Fibroblast of the conjunctiva (primary cell): ENCODE measurements at places on chromosomes 13 and 19.
A peak's percentile ranks its signal among the peaks of the same experiment; 100 is the strongest.

DNA sequence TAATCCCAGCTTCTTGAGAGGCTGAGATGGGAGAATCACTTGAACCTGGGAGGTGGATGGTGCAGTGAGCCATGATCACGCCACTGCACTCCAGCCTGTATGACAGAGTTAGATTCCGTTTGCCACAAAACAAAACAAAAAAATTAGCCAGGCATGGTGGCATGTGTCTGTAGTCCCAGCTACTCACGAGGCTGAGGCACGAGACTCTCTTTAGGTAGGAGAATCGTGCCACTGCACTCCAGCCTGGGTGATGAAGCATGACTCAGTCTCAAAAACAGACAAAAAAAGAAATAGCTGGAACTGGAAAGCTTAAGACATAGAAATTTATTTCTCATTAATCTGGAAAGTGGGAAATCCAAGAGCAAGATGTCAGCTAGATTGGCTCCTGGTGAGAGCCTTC lies 20.2 kb upstream of the ZNF808 start:
- no peak for DNase-seq

DNA sequence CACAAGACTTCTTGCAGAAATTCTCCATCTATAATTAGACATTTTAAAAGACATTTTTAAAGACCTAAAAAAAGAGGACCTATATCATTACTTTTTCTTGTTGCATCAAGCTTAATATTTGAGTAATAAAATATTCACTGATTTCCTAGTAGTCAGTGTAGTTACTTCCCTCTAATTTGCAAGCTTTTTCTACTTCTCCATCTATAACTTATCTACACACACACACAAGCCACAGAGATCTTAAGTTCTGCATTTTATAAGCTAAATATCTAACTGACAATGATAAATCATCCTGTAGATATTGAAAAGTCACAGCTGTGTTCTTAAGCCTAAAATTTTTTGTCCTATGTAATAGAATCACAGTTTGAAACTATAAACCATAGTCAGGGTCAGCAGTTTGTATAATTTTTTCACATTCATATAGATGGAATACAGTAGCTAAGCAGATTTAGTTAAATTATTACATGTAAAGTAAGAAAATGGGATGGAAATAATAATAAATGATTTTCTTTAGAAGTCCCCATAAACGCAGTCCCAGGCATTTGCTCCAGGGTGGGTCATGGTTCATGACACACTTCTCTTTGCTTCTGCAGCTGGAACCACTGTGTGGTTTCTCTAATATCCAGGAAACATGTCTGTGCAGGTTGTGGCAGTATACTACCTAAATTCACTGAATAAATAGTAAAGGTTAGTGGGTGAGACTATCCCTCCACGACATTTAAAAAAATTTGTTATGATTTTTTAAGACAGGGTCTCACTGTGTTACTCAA lies 60.2 kb downstream of the ESD start:
- no peak for DNase-seq

GRCh38 chr13:109577191-109577700 lies 209.1 kb downstream of the IRS2 start:
- DNase-seq = no peak

GRCh38 chr13:80717776-80718175 lies 376.9 kb upstream of the SPRY2 start:
- DNase-seq = no peak

DNA sequence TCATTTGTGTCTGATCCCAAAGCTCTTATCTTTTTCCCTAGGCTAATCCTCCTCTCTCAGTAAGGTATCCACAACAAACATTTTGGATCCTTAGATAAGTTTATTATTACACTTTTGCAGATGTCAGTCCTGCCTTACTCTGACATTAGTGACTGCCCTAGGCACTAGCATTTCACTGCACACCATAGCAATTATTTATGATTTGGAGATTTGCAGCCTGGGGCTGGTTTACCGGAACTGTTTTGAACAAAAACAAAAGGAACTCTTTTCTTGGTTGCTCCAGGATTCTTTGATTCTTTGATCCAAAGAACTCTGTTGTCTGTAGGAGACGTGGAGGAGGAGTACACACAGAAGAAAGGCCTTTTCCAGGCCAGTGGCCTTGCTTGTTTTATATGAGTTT lies 80.4 kb downstream of the EDNRB start:
- DNase-seq = no peak

GRCh38 chr19:35549174-35549788 lies 3.9 kb downstream of the TMEM147 start:
- peak; percentile 30 for DNase-seq

DNA sequence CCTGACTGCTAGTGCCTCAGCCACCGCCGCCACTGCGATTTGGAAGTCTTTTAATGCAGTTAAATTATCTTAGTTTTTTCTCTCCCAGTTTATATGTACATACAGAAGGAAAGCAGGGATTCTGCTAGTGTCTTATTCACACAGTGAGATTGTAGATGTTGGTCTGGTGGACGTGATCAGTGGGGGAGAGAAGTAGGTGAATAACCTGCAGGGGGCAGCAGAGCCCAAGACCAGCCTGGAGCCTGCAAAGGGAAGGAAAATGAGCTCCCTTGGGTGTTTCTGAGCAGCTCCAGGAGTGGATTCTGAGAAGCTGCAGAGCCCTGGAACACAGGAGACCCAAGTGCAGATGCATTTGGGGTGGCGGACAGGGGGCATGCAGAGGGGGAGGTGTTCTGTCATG lies 26.3 kb downstream of the ZNF844 start:
- DNase-seq = peak; percentile 38

DNA sequence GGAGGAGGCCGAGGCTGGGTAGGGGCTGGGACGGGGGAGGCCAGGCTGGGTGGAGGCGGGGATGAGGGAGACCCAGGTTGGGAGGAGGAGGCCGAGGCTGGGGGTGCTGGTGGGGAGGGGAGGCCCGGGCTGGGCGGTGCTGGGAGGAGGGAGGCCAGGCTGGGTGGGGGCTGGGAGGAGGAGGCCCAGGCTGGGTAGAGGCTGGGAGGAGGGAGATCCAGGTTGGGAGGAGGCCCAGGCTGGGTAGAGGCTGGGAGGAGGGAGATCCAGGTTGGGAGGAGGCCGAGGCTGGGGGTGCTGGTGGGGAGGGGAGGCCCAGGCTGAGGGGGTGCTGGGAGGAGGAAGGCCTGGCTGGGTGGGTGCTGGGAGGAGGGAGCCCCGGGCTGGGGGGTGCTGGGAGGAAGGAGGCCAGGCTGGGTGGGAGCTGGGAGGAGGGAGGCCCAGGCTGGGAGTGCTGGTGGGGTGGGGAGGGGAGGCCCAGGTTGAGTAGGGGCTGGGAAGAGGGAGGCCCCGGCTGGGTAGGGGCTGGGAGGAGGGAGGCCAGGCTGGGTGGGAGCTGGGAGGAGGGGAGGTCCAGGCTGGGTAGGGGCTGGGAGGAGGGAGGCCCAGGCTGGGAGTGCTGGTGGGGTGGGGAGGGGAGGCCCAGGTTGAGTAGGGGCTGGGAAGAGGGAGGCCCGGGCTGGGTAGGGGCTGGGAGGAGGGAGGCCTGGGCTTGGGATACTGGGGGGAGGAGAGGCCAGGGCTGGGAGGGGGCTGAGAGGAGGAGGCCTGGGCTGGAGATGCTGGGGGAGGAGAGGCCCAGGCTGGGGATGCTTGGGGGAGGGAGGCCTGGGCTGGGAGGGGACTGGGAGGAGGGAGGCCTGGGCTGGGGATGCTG lies 10.7 kb downstream of the TPGS1 start:
- peak; percentile 71 for DNase-seq

DNA sequence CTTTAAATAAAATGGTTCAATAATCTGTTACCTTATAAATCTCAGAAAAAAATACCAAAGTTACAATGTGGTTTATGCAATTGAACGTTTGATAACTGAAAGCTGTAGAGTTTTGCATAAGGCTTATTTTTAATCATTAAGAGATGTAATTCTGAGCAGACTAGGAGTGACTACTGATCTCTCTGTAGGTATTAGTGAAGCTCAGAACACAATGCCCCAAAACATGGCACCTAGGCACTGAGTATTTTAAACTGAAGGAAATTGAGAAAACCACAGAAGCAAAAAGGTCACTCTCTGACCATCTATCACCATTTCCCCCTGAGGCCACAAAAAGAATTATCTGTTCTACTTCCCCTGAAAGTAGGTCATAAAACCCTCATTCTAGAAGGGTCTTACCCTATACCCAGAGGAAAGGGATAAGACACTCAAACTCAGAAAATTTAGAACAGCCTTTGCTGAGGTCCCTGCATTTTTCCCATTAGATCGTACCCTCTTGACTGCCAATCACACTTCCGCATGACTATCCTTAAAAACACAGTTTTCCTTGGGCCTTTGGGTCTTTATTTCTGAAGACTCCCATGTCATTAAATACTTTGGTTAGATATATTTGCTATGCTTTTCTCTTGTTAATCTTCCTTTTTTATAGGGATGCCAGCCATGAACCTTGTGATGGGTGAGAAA lies 158.1 kb downstream of the PCDH9 start:
- no peak for DNase-seq

GRCh38 chr13:78045916-78046315 lies 127.3 kb upstream of the EDNRB start:
- DNase-seq = no peak

DNA sequence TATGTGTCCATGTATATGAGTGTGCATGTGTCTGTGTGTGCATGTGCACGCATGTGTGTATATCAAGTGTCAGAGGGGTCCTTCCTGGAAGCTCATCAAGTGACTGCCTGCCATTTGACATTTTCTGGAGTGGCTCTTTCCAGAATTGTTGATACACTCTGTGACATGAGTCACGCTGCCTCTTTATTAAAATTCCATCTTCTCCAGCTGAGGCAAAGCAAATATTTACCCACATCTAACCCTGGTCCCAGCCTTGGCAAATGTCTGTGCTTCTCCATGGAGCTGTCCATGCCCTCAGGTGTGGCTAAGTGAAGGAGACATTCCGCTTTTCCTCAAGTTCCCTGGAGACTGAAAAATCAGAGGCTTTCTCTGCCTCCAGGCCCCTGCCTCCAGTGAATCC lies 88.2 kb upstream of the MBNL2 start:
- no peak for DNase-seq

DNA sequence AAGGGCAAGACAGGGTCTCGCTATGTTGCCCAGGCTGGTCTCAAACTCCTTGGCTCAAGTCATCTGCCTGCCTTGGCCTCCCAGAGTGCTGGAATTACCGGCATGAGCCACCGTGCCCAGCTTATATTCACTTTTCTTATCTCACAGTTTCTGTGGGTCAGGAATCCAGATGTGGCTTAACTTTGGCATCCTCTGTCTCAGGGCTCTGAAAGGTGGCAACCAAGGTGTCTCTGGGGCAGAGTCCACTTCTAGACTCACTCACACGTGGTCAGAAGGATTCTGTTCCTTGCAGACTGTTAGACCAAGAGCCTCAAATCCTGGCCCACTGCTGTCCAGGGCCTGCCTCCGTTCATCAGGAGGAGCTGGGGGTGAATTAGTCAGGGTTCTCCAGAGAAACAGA lies 7.6 kb upstream of the LMNB2 start:
- DNase-seq = no peak

- DNase-seq = no peak
These were observed 98.1 kb downstream of the SERP2 start for GRCh38 chr13:44471686-44472085.

GRCh38 chr19:5977222-5977784 lies 637 bp downstream of the RANBP3 start:
- no peak for DNase-seq

- no peak for DNase-seq
These were observed 4.4 kb upstream of the STARD13 start for GRCh38 chr13:33289966-33290365.

DNA sequence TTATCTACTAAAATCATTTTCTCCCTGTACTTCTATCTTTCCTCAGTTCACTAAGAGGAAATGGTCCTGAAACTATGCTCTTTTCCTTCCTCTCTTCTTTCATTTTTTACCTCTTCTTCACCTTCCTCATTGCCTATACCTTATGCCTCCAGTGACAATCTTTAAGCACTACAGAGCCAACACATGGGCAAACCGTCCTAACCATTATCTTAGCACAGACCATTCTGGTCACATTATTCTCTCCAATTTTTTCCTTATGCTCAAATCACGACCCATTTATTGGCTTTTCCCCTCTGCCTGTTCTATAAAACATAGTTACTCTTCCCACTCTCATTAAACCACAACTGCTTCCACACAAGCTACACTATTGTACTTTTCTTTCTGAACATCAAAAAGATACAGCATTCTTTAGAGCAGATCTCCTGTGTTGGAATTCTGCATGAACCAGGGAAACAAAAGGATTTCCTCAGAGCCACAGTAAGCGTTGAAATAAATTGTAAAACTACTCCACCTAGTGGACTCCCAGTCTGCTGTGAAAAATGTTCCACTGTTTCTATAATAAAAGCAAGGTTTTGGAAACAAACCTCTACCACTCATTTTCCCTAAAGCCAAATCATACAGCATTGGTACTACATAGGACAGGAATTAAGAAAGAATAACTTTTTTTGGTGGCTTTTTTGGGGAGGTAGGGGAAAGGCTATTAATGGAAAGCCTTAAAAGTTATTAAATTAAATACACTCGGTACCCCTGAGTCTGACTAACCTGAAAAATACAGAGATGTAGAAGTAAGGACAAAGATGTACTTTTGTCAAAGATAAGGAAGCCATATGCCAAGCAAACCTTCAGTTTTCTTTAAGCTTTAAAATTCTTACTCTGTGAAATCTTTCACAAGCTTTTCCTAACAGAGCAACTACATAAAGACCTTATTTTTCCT lies 19.5 kb downstream of the NUFIP1 start:
- peak; percentile 51 for DNase-seq

- no peak for DNase-seq
These were observed 20.5 kb downstream of the CARS2 start for GRCh38 chr13:110685305-110686020.

DNA sequence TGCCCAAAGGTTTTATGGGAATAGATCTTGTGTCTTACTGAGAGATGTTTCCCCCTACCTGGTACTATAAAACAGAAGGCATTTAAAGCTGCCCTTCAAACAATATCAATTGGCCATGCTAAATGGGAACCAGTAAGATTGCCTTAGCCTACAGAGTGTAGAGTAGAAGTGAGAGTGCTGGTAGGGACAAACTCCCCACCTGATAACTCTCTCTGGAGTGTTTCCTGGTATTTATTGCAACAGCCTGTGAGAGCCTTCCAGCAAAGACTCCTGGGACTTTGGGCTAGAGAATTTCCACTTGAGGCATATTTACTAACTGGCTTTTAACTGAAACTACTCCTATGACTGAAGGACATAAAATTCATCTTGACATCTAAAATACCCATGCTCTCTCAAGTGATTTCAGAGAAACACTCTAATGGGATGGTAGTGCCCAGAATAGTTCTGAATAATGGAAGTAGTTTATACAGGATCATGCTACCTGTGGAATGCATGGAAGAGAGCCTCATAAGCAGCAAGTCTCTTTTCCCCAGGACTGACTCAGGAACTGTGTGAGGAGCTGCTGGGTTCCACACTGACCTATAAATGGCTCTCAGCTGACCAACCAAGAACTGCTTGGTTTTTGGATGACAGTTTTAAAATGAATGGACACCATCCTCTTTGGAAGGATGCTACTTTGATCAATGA lies 132.7 kb upstream of the SLITRK5 start:
- DNase-seq = no peak
